GM12878 (cell line): ENCODE measurements at places on chromosomes 6 and 20. TPM values are rescaled to one million over a fixed set of nuclear protein-coding genes. Genes with fewer than 3 reads are reported as not detected.

Gene OXT
- not detected in 2 replicates for total RNA-seq

Gene TMEM151B
- not detected in 2 replicates for total RNA-seq

Gene SNAP91
- 0.33 and 0.35 TPM in 2 replicates for total RNA-seq

Gene TAPBP
- 210 and 219 TPM in 2 replicates for total RNA-seq

Gene IBTK
- total RNA-seq, result 22.0 and 23.5 TPM in 2 replicates

Gene VPS16
- 35.9 and 37.5 TPM in 2 replicates for total RNA-seq

Gene BPIFB4
- total RNA-seq, result not detected in 2 replicates

Gene CST2
- not detected in 2 replicates for total RNA-seq

Gene FNDC11
- 0.72 and 0.77 TPM in 2 replicates for total RNA-seq

Gene NOTCH4
- 1.7 and 1.8 TPM in 2 replicates for total RNA-seq

Gene HCRTR2
- not detected in 2 replicates for total RNA-seq

Gene MUC21
- total RNA-seq, result not detected in 2 replicates

Gene RIPPLY2
- total RNA-seq, result 0.77 TPM in 1 of 2 replicates, not detected in the other

Gene KIAA1586
- 17.4 and 20.2 TPM in 2 replicates for total RNA-seq

Gene SLC12A5
- 2.7 and 3.1 TPM in 2 replicates for total RNA-seq

Gene CLPSL1
- total RNA-seq, result not detected in 2 replicates

Gene SIGLEC1
- 0.05 TPM in 1 of 2 replicates, not detected in the other for total RNA-seq

Gene POPDC3
- not detected in 2 replicates for total RNA-seq

Gene ADGB
- total RNA-seq, result not detected in 2 replicates

Gene TMEM170B
- total RNA-seq, result 6.0 and 6.2 TPM in 2 replicates

Gene SOX4
- total RNA-seq, result 49.4 and 49.9 TPM in 2 replicates

Gene CST3
- 114 and 115 TPM in 2 replicates for total RNA-seq

Gene BMP6
- 0.15 TPM in 1 of 2 replicates, not detected in the other for total RNA-seq

Gene GPX5
- not detected in 2 replicates for total RNA-seq

Gene PPP1R3G
- 0.08 and 0.10 TPM in 2 replicates for total RNA-seq

Gene NAPB
- 6.6 and 8.5 TPM in 2 replicates for total RNA-seq

Gene APOM
- 3.8 and 4.1 TPM in 2 replicates for total RNA-seq

Gene HRH3
- not detected in 2 replicates for total RNA-seq

Gene RHAG
- total RNA-seq, result 0.18 and 0.32 TPM in 2 replicates

Gene TFAP2D
- total RNA-seq, result not detected in 2 replicates

Gene BANF2
- not detected in 2 replicates for total RNA-seq

Gene SAMD3
- total RNA-seq, result 0.43 and 0.44 TPM in 2 replicates

Gene KCNK15
- not detected in 2 replicates for total RNA-seq

Gene PSMA7
- 348 and 359 TPM in 2 replicates for total RNA-seq

Gene TBX18
- 0.10 TPM in 1 of 2 replicates, not detected in the other for total RNA-seq

Gene THBS2
- 0.05 and 0.10 TPM in 2 replicates for total RNA-seq

Gene BTBD3
- 0.31 and 0.82 TPM in 2 replicates for total RNA-seq

Gene TNNC2
- total RNA-seq, result not detected in 2 replicates

Gene MACROD2
- 2.9 TPM in 2 replicates for total RNA-seq

Gene RSPH3
- 2.2 and 3.2 TPM in 2 replicates for total RNA-seq

Gene TREM2
- total RNA-seq, result not detected in 2 replicates

Gene PLN
- not detected in 2 replicates for total RNA-seq

Gene PNISR
- total RNA-seq, result 84.0 and 105 TPM in 2 replicates

Gene B3GALT4
- 6.2 and 6.5 TPM in 2 replicates for total RNA-seq

Gene CLVS2
- total RNA-seq, result not detected in 2 replicates

Gene ROS1
- 0.03 TPM in 2 replicates for total RNA-seq

Gene CALHM4
- total RNA-seq, result not detected in 2 replicates

Gene TP53TG5
- total RNA-seq, result not detected in 2 replicates

Gene TEAD3
- 0.28 TPM in 1 of 2 replicates, not detected in the other for total RNA-seq

Gene CYP39A1
- not detected in 2 replicates for total RNA-seq

Gene RING1
- 24.1 and 24.9 TPM in 2 replicates for total RNA-seq

Gene CRISP3
- total RNA-seq, result not detected in 2 replicates

Gene TFAP2C
- total RNA-seq, result not detected in 2 replicates

Gene DST
- total RNA-seq, result 139 and 142 TPM in 2 replicates

Gene GJA1
- total RNA-seq, result 0.45 and 0.69 TPM in 2 replicates
